CD8-positive, alpha-beta memory T cell (primary cell): ENCODE measurements at places on chromosomes 6 and 20.

- no peak overlapping the region for H3K4me3 ChIP-seq
- no peak for DNase-seq
- H3K27ac ChIP-seq = no peak overlapping the region
- H3K27me3 ChIP-seq = no peaks in the 10 kb centered on the region
- no peaks in the 10 kb centered on the region for H3K36me3 ChIP-seq
Observed at GRCh38 chr6:133977983-133978895, 25.2 kb downstream of the TBPL1 start.

DNA sequence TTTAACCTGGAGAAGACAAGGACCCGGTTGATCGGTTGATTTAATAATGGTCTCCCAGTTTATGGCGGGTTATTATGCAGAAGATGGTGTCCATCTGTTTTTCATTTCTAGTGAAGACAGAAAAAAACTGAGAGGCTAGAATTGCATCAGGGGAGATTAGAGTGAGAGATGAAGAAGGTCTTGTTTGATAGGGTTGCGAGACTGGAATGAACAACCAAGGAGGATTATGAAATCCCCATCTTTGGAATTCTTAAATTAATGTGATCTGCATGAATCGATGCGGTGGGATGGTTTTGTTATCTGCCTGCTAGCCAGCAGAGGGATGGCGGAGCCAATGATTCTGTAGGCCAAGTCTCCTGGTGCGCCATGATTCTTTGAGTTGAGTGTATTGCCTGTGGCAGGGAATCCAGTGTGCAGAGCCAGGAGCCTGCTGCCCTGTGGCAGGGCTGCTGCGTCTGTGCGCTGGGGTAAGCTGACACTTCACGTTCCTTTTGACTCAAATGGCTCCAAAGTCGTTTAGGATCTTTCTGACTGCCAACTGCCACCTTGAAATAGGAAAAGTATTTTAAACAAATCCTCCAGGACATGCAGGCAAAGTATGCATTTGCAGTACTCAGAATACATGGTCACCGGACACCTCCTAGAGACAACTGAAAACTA lies 200.1 kb downstream of the CLIC5 start:
- no peaks in the 10 kb centered on the region for H3K36me3 ChIP-seq
- H3K27me3 ChIP-seq = no peaks in the 10 kb centered on the region
- no peak overlapping the region for H3K4me3 ChIP-seq
- H3K4me1 ChIP-seq = no peaks in the 10 kb centered on the region

GRCh38 chr6:49257549-49257948 lies 205.5 kb downstream of the MMUT start:
- no peak overlapping the region for H3K27ac ChIP-seq
- H3K27me3 ChIP-seq = no peaks in the 10 kb centered on the region
- no peak overlapping the region for H3K4me3 ChIP-seq
- no peak for DNase-seq

DNA sequence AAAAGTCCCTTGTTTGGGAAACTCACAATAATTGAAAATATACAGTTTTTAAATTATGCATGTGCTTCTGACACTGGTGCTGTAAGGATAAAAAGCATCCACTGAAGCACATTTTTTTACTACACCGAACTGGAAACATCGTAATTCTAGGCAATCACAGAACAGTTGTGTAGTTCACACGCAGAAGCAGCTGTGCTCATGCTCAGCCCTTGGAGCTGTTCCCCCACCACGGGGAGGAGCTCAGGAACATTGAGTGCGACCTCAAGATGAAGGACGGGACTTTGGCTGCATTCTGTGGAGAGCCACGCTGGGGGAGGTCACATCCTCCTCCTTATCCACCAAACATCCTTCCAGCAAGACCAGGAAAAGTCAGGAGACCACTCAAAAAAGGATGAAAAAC lies 466.3 kb upstream of the CDH4 start:
- no peak overlapping the region for H3K27ac ChIP-seq
- no peak overlapping the region for H3K4me3 ChIP-seq
- no peaks in the 10 kb centered on the region for H3K36me3 ChIP-seq
- no peak for DNase-seq

GRCh38 chr6:35895560-35895959 lies 25.3 kb downstream of the SRPK1 start:
- no peaks in the 10 kb centered on the region for H3K27me3 ChIP-seq
- no peak overlapping the region for H3K27ac ChIP-seq
- no peak overlapping the region for H3K4me3 ChIP-seq
- no peak for DNase-seq

- no peak overlapping the region for H3K4me3 ChIP-seq
- no peak overlapping the region for H3K27ac ChIP-seq
Observed at GRCh38 chr6:136022224-136022874, 170.8 kb downstream of the PDE7B start.

GRCh38 chr6:166608774-166609173 lies 18.3 kb downstream of the RPS6KA2 start:
- H3K4me3 ChIP-seq = no peak overlapping the region
- H3K4me1 ChIP-seq = no peaks in the 10 kb centered on the region
- no peaks in the 10 kb centered on the region for H3K27me3 ChIP-seq
- H3K36me3 ChIP-seq = no peaks in the 10 kb centered on the region
- DNase-seq = no peak

DNA sequence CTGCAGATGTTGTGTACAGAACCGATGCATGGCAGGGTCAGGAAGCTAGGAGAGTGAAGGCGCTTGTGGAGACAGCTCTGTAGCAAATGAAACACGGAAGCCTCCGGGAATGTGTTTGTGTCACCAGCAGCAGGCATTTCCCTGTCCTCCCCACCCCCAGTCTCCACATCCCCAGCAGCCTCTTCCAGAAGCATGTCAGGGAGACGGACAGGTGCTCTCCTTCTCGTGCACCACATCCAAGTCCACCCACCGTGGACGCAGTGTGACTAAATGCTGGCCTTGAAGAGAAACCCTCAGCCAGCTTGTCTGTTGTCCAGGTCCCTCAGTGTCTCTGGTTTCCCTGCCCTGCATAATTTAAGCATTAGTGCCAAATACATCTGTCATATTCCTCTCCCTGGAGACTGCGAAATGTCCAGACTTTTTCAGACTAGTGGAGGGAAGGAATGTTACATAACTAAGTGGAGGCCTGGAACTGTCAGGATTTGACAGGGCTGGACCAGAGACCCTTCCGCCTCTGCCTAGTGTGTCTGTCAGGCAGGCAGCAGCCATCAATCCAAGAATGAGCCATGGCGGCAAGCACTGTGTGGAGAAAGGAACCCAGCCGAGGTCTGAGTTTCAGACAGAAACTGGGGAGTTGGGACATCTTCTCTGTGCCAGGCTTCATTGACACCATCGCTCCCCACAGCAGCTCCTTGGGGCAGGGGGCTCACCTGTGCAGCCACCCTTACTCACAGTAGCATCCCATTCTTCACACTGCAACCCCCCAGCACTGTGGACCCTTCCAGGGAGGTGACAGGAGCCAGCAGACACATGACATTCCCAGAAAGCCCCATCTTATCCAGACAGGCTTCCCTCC lies 26.6 kb upstream of the PI16 start:
- H3K36me3 ChIP-seq = no peaks in the 10 kb centered on the region
- no peaks in the 10 kb centered on the region for H3K4me1 ChIP-seq
- no peak overlapping the region for H3K4me3 ChIP-seq
- H3K27ac ChIP-seq = no peak overlapping the region
- no peaks in the 10 kb centered on the region for H3K27me3 ChIP-seq

GRCh38 chr20:37522260-37523011 lies 1.4 kb downstream of the NNAT start:
- no peaks in the 10 kb centered on the region for H3K36me3 ChIP-seq
- no peak overlapping the region for H3K4me3 ChIP-seq
- H3K27me3 ChIP-seq = no peaks in the 10 kb centered on the region
- DNase-seq = no peak
- peaks cover 34% of the 10 kb centered on the region for H3K4me1 ChIP-seq

GRCh38 chr6:41071501-41071922 lies 644 bp downstream of the OARD1 start:
- H3K4me1 ChIP-seq = peaks cover 39% of the 10 kb centered on the region
- H3K27me3 ChIP-seq = no peaks in the 10 kb centered on the region
- peak overlapping the region; percentile 93 for H3K27ac ChIP-seq
- peak overlapping the region; percentile 98 for H3K4me3 ChIP-seq

DNA sequence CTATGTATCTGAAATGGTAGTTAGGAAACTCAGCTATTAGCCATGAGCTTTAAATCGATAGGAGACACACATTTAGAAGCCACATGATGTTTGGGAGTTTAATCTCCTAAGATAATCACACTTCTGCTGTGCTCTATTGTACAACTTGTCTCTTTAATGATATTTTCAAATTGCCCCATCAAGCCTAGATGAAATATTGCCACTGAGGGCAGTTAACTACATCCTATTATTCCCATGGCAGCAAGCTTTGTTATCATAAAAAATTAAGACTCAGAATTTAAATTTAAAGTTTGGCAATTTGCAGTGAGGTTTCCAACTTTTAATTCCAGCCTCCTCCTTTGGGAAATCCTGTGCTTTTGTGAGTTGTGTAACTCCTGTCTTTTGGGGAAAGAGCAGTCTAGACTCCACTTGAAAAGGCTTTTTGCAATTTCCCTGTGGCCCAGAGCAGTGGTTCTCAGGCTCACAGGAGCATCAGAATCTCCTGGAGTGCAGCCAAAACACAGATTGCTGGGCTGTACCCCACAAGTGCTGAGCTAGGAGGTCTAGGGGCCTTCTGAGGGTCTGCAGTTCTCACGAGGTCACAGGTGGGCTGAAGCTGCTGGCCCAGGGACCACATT lies 792.4 kb downstream of the QKI start:
- H3K4me1 ChIP-seq = no peaks in the 10 kb centered on the region
- no peak overlapping the region for H3K27ac ChIP-seq
- DNase-seq = no peak
- no peaks in the 10 kb centered on the region for H3K36me3 ChIP-seq
- no peak overlapping the region for H3K4me3 ChIP-seq

DNA sequence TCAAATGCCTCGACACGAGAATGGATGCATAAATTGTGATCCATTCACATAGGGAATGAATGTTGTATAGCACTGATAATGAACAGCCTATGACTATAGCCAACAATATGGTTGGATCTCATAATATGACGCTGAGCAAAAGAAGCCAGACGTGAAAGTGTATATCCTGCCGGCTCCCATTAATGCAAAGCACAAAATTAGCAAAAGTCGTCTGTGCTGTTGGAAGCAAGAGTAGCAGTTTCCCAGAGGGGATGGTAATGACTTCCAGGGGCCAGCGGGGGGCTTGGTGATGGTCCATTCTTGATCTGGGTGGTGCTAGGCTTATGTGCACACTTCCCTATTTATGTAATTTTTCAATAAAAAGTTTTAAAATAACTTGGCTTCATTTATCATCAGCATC lies 1.0 kb upstream of the TAGAP start:
- H3K4me1 ChIP-seq = peaks cover 37% of the 10 kb centered on the region
- peak overlapping the region; percentile 54 for H3K4me3 ChIP-seq
- no peak overlapping the region for H3K27ac ChIP-seq
- DNase-seq = no peak
- peaks cover 27% of the 10 kb centered on the region for H3K36me3 ChIP-seq
- no peaks in the 10 kb centered on the region for H3K27me3 ChIP-seq

DNA sequence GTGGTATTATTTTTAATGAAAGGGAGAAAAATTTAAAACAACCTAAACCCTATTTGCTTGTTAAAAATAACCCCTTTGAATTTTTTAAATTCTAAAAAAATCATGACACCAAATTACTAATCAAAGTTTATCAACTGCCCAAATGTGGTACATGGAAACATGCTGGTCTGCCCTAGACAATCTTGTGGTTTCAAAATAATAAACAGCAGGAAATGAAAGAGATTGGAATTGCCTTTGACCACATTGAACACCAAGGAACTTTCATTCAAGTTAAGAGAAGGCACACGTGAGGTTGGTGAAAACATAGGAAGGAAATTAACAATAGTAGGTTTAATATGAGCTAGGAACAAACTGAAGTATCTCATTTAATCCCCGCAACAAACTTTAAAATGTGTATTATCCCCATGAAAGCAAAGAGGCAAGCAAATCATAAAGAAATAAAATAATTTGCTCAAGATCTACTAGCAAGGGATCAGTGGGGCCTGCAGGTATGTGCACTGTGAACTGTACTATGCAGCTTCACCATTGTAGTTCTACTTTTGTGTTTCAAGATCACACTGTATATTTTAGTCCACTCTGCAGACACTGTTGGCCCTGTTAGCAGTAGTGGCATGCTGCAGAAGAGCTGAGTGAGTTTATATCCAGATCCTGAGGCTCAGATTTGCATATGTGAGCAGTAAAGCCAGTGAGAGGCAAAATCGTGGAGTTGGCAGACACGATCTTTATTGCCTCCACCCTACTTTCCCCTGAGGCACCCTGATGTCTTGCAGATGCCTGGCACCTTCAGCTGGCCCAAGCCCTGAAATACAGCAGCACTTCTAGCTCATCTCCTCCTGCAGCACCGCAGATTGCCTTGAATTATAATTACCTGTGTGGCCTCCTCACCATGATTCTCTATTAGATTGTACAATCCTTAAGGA lies 157.8 kb upstream of the TENT5A start:
- DNase-seq = no peak
- no peak overlapping the region for H3K4me3 ChIP-seq
- H3K4me1 ChIP-seq = no peaks in the 10 kb centered on the region
- no peak overlapping the region for H3K27ac ChIP-seq
- H3K36me3 ChIP-seq = no peaks in the 10 kb centered on the region

- H3K4me3 ChIP-seq = no peak overlapping the region
- H3K27me3 ChIP-seq = no peaks in the 10 kb centered on the region
- no peaks in the 10 kb centered on the region for H3K4me1 ChIP-seq
- H3K27ac ChIP-seq = no peak overlapping the region
- DNase-seq = no peak
Observed at GRCh38 chr6:79598012-79598411, 33.1 kb upstream of the SH3BGRL2 start.

DNA sequence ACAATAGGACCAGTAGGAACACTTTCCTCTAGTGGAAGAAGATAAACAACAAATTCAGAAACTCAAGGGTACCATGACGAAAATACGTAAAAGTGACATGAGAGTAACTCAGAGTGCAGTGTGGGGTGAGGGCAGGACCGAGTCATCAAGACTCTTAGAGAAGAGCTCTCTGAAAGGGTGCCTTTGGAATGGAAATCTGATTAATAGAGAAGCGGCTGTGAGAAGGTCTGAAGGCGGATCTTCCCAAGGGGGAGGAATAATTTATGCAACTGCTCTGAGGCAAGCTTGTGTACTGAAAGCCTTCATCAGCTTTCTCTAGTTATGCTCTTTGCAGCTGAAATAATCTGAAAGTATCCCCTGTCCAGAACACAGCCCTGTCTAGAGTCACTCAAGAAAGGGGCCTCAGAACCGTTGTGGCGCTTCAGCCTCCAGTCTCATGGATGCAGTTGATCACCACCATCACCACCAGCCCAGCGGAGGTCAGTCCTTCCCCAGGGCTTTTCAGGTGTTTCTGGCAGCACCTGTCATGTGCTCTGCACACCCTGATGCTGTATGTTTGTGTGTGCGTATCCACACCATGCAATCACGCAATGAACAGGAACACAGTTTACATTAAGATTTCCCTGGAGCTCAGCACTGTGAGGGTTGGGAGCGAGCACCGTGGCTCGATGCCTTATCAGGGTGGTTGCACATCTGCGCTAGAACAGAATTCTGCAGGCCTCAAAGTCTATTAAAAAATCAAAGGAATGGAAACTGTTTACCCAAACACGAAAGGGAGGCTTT lies 396.5 kb downstream of the SMOC2 start:
- H3K4me1 ChIP-seq = no peaks in the 10 kb centered on the region
- no peaks in the 10 kb centered on the region for H3K36me3 ChIP-seq
- no peak for DNase-seq
- H3K4me3 ChIP-seq = no peak overlapping the region
- no peaks in the 10 kb centered on the region for H3K27me3 ChIP-seq
